ENCODE measurements at places on chromosomes 3 and 15.

DNA sequence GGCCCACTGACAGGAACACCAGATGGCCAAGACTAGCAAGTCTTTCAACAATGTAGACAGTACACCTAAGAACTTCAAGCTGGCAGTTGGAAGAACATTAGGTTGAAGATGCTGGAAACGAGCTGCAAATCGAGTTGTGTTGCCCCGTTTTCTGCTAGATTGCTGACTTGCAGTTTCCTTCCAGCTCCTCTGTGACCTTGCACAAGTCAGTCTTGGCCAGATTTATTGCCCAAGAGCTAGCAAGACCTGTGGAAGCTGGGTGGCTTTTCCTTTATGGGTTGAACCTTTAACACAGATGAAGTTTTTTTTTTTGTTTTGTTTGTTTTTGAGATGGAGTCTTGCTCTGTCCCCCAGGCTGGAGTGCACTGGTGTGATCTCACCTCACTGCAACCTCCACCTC lies 2.9 kb upstream of the RBM6 start:
- no peak for DNase-seq

DNA sequence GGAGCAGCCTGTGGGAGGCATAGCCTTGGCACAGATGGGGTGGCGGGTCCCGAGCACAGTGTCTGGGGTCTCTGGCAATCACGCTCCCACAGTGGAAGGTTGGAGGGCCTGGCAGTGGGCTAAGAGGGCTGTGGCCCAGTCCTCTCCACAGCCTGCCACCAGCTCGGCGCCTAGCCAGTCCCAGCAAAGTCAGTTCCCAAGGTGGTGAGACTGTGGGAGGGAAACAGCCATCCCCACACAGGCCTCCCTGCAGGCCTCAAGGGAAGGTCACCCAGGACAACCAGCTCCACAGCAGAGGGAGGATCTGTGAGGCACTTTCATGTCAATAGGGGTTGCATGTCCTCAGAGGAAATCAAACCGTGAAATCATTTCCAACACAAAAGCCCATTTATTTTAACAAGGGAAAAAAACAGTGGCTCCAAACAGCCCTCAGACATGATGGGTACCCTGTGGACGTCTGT lies 27.6 kb upstream of the LIMD1 start:
- no peak for DNase-seq

- DNase-seq: no peak
Observed at GRCh38 chr3:196599734-196600128, 31.3 kb downstream of the FBXO45 start.

DNA sequence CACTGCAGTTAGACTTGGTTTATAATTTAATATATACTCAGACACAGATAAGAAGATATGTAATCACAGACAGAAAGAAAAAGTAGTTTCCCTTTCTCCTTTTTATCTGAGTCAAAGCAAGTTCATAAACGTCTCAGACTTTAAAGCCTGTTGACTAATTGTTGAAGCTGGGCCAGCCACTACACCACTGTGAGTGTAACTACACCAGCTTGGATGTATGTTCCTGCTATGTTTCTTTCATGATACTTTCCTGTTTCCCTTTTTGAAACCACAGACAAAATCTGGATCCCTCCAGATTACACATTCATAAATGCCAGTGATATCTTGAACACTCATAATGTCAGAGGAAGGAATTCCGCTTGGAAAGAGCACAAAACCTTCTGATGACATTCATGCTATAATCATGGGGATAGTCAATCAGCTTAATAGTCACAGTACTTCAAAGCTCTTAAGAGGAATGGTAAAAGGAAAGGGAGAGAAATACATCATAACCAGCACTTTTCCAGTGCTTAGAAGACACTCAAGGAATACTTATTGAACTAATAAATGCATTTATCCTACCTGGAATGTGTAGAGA lies 32.0 kb downstream of the KCNMB2 start:
- no peak for DNase-seq

GRCh38 chr3:137082763-137083162 lies 125.0 kb downstream of the IL20RB start:
- no peak for DNase-seq

- DNase-seq: no peak
Observed at GRCh38 chr3:143963946-143964345, 7.7 kb upstream of the DIPK2A start.

- no peak for DNase-seq
Observed at GRCh38 chr3:58462829-58463180, 29.1 kb upstream of the KCTD6 start.

Measured in stimulated activated CD8-positive, alpha-beta memory T cell treated with anti-CD3 and anti-CD28 coated beads, Interleukin-4, amount 100 ng/mL, for 1 hour (primary cell).